Peyer's patch (tissue), 4 donors: ENCODE measurements at places on chromosomes 2 and 18. TPM values are rescaled to one million over a fixed set of nuclear protein-coding genes. Genes with fewer than 3 reads are reported as not detected.
A peak's percentile ranks its signal among the peaks of the same experiment; 100 is the strongest.

DNA sequence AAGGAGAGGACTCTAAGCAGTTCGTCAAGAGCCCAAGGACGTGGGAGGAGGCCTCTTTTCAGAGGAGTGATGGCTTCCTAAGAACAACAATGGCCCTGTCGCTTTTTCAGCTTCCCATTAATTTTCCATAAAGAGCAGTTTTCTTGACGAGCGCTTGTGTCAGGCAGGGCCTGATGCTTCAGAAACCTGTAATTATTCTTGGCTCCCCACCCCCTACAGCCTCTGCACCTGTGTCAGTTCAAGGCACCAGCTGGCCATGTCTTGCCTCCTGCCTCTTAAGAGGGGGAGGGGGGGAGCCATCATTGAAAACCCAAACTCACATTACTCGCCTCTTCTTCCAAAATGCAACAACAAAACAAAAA is 32.3 kb downstream of the KLF7 start:
- DNase-seq = no peak

The UPP2 gene
- not detected for total RNA-seq

- no peak for DNase-seq
These were observed 24.4 kb downstream of the MLPH start for GRCh38 chr2:237511433-237511832.

The GKN2 gene
- total RNA-seq = not detected

DNA sequence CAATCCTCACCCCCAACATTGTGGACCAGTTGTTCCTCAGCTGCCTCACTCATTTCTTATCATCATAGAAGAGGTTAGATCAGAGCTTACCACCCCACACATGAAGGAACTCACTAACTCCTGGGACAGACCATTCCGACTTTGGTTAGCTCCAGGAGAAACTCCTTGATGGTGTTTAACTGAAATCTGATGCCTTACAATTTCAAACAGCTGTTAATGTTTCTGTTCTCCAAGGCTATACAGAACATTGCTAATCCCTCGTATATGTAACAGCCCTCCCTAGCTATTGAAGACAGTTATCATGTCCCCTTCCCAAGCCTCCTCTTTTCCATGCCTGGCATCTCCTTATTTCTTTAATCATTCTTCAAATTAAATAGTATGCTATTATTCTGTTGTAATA is 14.8 kb downstream of the ERBB4 start:
- no peak for DNase-seq

The SFTPB gene
- total RNA-seq = not detected

The VAMP8 gene
- total RNA-seq = 86.3 TPM

DNA sequence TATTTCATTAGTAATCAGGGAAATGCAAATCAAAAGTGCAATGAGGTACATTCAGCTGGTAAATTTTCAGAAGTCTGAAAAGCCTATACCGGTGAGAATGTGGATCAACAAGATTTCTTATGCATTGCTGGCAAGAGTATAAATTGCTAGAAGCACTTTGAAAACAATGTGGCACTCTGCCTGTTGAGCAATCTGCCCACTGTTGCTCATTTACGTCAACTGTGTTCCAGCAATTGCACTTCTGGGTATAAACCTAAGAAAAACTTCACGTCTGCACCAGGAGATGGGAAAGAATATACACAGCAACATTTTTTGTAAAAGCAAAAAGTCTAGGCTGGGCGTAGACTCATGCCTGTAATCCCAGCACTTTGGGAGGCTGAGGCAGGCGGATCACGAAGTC is 40.8 kb downstream of the MTERF4 start:
- DNase-seq = no peak

GRCh38 chr18:7840411-7840810 is 273.3 kb downstream of the PTPRM start:
- no peak for DNase-seq

GRCh38 chr18:57898506-57899124 is 95.5 kb upstream of the ATP8B1 start:
- DNase-seq = no peak

DNA sequence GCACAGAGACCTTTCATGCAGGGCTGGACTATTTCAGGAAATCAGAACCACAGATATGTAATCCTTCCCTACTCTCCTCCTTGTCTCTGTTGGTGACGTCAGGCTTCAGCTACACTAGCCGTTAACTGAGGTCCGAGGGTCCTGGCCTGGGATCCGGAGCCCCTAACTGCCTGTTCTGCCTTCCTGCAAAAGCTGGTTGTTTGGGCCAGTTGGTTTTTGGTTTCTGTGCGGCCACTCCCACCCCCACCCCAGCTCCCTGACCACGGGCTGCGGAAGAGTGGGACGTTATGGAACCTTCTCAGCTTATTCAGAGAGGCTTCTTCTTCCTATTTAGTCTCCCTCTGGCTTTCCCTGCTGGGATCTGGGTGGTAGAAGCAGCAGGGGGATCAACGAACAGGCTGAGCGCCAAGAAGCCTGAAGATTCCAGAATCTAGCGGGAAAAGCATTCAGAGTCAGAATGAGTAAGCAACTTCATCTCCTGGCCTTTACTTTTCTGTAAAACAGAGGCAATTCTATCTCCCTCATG is 49.3 kb upstream of the ROCK2 start:
- no peak for DNase-seq

The RAX gene
- total RNA-seq = not detected

DNA sequence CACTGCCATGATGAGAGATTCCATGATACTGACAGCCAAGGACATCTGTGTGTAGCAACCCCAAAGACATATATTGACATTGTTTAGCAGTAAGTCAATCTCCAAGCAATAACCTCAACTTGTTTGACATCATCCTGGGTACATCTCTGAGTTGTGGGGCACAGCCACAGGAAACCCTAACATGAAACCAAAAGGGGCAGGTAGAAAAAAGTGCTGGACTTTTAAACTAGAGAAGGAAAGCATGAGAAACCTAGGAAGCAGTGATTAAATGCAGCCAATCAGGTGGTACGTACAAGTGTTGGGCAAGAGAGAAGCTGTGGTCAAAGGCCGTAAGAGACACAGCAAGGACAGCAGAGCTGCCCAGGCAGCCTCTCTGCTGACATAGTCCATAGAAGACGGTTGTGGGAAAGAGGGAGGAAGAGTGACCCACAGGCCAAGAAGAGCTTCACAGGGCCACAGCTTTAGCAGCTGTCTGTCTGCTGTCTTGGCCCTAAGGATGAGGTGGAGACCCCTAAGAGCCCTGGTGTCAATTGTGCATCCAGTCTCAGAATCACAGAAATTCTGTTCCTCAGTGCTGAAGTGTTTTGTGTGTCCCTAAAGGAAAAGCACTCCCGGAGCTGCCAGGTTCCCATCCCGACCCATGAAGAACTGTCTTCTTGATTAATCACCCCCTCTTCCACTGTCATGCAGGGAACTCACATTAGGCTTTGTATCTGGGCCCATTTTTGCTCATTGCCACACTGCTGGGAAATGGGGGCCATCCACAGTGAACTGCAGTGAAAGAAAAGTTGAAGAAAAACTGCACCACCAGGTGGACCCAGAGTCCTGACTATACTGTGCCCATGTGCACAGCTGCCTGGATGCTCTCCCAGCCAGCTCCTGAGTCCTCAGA is 25.4 kb upstream of the CHN1 start:
- no peak for DNase-seq

DNA sequence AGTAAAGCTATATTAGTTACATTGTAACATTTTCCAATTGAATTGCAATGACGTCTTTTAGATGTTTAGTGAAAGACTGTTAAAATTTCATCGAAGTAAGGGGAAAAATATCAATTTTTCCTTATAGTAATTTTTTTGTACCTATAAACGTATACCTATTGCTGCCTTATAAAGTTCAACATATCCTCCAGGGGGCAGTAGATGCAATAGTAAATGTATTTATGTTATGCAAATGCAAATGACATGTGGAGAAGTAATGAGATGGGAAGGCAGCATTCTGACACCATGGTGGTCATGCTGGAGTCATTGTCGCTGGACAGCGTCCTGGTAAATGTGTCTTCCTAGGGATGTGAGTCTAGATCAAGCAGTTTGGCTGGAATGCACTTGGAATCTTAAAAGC is 38.7 kb downstream of the MSTN start:
- no peak for DNase-seq

The CD8B2 gene
- total RNA-seq = 0.27 TPM

The MROH2A gene
- not detected for total RNA-seq

DNA sequence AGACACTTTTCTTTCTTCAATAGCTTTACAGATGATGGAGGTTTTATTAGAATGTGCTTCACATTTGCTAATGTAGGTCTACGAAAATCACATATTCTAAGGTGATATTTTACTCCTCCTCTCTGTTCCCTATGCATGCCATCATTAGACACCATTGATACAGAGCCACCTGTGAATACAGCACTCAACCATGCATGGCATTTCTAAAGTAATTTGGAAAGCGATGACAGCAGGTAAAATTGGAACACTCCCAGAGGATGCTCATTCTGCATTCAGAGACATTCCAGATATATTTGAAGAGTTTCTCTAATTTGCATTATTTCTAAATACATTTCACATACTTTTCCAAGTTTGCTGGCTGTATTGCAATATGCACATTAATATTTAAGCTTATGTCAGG is 65.3 kb upstream of the RIT2 start:
- DNase-seq = no peak

GRCh38 chr18:56565046-56565445 is 73.3 kb downstream of the TXNL1 start:
- DNase-seq = no peak

DNA sequence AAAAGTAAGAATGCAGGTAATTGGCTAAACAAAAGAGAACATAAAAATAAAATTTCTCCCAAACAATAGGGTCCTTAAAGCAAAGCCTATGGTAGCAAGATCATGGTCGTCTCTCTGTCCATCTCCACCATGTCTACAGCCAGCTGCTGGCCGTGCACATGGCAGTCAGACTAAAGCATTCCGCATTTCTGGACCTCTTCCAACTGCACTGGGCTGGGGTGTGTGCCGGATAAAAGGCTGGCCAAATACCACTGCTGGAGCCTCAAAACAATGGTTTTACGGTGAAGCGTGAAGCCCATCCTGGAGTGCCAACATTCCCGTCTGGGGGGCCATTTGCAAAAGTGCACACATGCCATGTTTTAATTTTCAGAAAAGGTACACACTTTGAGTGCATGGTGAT is 74.8 kb upstream of the PIEZO2 start:
- no peak for DNase-seq

GRCh38 chr2:212987492-212987891 is 163.9 kb downstream of the IKZF2 start:
- DNase-seq = no peak

GRCh38 chr2:57204364-57204763 is 842.2 kb upstream of the VRK2 start:
- no peak for DNase-seq

DNA sequence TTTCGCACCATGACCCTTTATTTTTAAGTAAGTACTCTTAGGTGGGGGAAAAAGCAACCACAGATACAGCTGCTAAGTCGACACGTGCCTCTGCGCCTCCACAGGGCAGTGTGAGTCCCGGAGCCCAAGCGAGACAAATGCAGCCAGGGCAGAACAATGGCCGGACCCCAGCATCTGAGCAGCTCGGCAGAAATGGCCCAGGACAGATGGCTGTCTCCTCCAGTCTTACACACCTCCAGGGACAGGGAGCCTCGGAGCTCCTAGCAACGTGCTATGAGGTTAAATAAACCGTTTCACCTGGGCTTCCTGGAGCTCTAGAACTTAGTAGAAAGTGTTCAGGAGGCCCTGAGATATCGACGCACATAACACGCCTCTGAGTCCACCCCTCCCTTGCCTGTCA is 47.3 kb upstream of the SALL3 start:
- DNase-seq = no peak

The GALNT13 gene
- total RNA-seq = 1.7 TPM

The MC5R gene
- total RNA-seq = not detected

DNA sequence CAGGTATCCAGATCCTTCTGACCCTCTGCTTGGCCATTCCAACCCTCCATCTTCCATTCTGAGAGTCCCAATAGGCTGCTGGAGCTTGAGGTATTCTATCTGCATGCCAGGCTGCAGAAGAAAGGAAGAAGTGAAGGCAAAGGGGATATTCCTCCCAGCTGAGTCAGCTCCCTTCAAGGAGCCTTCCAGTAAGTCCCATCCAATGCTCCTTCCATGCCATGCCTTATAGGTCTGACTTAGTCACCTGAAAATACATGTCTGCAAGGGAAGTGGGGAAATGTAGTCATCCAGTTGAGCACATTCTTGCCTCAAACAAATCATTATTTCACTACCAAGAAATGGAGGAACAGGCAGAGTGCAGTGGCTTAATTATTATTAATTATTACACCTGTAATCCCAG is 464.6 kb downstream of the CNTNAP5 start:
- no peak for DNase-seq

- DNase-seq = no peak
These were observed 56.5 kb upstream of the TMEM247 start for GRCh38 chr2:46422717-46423394.

GRCh38 chr2:233929352-233930022 is 12.3 kb downstream of the TRPM8 start:
- DNase-seq = no peak

The ID2 gene
- total RNA-seq = 167 TPM

The NABP1 gene
- 187 TPM for total RNA-seq

The GPAT2 gene
- total RNA-seq = 0.67 TPM

DNA sequence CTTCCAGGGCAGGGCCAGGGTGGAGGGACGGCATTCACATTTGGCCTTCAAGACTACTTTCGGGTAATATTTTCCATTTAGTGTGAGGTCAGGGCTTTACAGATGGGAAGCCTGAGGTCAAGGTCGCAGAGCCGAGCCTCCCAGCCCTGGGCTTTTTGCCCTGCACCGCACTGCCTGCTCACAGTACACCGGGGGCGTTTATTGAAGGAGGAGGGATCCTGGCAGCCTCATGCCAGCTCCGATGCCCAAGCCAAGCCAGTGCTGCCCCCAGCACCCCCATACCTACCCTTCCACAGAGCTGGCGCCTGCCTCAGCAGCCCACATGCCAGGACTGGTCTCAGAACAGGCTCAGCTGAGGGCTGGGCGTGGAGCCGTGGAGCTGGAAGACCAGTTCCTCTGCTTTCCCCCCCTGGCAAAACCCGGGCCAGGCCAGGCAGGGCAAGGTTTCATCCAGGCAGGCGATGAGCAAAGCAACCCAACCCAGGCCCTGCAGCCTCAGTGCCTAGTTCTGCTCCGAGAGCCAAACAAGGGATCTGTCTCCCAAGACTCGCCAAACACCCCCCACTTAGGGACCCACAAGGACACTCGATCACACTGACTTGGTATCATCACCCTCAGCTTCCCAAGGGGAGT is 11.9 kb downstream of the SDC1 start:
- peak; percentile 64 for DNase-seq

DNA sequence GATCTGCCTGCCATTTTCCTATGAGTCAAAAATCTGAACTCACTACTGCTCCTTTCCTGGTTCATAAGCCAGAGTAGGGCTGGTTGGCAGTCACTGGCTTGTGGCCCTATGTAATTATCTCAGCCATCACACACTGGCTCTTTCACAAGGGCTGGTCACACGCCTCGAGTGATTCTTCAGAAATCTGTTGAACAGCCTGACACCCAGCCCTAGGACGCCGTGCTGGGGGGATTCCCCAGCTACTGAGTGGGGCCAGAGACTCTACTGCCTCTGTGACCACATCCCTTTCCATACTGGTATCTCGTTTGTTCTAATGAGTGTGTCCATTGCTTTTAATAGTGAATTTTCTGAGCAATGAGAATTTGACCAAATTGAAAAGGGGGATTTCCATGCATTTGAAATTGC is 45.8 kb upstream of the RBM44 start:
- no peak for DNase-seq
